ENCODE measurements at places on chromosomes 1 and 21.

DNA sequence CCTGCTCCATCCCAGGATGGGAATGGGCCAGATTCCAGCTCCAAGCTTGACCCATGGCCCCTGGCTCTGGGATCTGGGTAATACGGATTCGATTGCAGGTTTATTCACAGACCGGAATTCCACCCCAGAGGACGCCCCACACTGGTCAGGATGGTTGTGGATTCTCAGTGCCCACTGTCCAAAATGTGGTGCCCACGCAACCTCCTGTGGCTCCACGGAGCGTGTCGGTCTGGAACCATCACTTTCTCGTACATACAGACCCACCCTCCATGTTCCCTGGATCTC, 31.6 kb downstream of the KRTAP10-1 start:
- no peak for DNase-seq

DNA sequence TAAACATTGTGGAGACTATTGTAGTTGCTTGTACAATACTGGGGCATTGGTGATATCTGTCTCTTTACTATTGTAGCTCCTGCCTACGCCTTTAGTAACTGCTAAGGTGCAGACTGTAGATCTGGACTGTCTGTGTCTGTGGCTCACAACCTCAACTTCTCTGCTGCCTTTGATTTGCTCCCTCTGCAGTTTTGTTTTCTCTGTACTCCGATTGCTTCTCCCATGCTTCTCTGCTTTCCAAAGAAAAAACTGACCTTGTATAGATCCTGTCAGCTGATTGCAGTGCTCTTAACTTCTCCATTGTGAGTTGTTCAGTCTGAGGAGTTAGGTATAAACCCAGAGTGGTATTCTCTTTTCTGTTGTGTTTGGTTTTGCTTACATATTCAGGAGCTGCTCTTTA, 15.3 kb downstream of the MAGI3 start:
- no peak for DNase-seq

DNA sequence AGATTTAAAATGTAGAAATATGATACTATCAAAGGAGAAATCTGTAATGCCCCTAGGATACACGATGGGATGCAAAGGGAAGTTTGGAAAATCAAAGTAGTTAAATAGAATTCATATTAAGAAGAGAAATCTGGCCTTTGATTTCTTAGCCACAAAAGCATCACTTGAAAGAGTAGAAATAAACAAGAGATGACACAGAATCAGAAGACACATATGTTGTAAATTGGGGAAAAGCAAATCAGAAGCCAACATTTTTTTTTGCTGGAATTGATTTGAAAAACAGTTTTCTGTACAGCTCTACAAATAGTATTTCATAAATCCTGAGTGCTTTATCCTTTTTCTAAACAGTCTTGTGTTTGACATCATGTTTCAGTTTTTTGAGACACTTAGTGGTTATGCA, 12.4 kb upstream of the TNFSF18 start:
- DNase-seq, result no peak

DNA sequence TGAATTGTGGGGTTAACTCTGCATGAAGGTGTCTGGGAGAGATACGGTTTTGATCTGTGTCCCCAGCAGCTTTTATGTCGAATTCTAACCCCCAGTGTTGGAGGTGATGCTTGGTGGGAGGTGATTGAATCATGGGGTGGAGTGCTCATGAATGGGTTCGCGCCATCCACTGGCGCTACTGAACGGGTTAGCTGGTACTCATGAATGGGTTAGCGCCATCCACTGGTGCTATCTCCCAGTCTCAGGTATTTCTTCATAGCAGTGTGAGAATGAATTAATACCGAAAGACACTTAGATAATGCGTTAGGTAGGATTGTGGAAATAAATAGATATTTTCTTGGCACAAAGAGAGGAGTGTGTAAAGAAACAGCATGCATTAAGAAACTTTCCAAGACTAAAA, 32.9 kb upstream of the CLDN8 start:
- no peak for DNase-seq
